ENCODE measurements at places on chromosomes 7 and 10.

- DNase-seq, result no peak
Observed at GRCh38 chr7:134787064-134787463, 7.6 kb downstream of the CALD1 start.

DNA sequence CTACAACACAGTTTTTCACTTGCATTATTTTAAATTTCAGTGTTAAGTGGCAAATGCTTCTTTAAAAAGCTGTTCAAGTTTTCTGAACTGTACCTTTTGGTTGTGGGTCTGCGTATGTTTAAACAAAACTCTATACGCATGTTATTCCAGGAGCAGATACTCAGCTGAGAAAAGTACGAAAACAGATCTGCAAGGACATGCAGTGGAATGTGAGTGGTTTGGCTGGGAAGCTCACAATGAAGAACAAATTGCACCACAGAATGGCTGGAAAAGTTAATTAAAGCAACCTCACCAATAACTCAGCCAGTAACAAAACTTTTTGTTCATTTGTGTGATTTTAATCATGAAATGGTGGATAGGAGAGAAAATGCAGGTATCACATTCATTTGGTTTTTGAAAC is 17.6 kb downstream of the GLI3 start:
- DNase-seq, result no peak

GRCh38 chr10:15083674-15084501 is 4.7 kb downstream of the ACBD7 start:
- no peak for DNase-seq

DNA sequence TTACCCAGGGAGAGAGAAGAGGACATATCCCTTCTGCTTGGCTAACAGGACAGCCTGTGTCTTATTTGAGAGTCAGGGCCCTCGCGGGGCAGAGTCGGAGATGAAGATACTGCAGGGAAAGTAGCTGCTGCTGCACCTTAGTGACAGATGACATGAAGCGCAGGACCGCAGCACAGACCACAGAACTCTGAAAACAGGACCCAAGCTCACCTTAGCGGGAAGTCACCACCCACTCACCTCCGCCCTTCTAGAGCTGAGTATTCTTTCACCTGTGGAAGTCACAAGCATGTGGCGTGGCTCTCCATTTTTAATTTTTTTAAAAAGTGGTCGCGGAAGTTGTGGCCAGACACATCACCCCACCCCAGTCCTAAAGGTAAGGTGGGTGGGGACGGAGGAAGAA is 191.4 kb downstream of the FAM107B start:
- no peak for DNase-seq

GRCh38 chr10:580778-581177 is 108.7 kb downstream of the DIP2C start:
- no peak for DNase-seq

DNA sequence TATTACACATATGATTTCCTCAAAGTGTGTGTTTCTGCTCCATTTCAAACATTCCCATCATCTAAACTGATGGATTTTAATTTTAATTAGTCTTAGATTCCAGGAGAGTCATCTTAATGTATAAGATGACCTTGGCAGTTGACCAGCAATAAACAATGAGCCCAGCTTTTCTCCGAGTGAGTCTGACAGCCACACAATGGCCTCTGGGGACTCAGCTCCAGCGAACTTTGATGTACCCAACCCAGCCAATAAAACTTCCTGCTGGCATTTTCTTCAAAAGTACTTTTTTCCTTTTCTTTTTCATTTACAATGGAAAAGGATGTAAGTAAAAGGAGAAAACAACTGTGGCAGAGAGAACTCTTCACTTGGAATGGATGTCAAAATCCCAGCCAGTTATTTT is 139.1 kb upstream of the CTBP2 start:
- DNase-seq, result no peak

GRCh38 chr7:101817471-101818286 is at the start of gene CUX1:
CUX1 (plus strand) TSS chr7:101817626; CDS start chr7:101817640, 14 bp downstream.
- DNase-seq, result peak; percentile 29

GRCh38 chr10:78214955-78215354 is 181.3 kb downstream of the RPS24 start:
- DNase-seq, result no peak

GRCh38 chr10:30041196-30042105 is 17.9 kb downstream of the JCAD start:
- DNase-seq, result no peak

- DNase-seq, result no peak
Observed at GRCh38 chr7:22725585-22725984, 1.4 kb upstream of the IL6 start.

- no peak for DNase-seq
Observed at GRCh38 chr10:451021-451471, 238.4 kb downstream of the DIP2C start.

DNA sequence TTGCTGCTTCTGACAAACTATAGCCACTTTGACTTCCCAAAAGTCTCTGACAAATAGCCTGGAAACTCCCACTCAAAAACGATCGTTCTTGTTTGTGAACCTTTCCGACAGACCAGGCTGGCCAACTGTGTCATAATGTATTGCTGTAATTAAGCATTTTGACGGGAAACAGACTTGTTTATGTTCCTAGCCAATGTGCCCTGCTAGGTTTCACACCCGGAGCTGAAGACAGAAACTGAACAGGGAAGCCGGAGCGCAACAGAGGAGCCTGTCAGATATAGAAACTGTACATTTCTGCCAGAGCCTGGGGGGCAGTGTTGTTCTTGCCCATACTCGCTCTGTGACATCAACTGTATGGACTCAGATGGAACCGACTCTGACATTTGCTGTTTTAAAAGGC is 55.3 kb upstream of the C7orf33 start:
- no peak for DNase-seq

All from hematopoietic multipotent progenitor cell treated with erythropoietin and hydrocortisone succinate and interleukin-3 and kit ligand, for 15 days (in vitro differentiated cells).